ENCODE measurements at places on chromosomes 12 and 14.

DNA sequence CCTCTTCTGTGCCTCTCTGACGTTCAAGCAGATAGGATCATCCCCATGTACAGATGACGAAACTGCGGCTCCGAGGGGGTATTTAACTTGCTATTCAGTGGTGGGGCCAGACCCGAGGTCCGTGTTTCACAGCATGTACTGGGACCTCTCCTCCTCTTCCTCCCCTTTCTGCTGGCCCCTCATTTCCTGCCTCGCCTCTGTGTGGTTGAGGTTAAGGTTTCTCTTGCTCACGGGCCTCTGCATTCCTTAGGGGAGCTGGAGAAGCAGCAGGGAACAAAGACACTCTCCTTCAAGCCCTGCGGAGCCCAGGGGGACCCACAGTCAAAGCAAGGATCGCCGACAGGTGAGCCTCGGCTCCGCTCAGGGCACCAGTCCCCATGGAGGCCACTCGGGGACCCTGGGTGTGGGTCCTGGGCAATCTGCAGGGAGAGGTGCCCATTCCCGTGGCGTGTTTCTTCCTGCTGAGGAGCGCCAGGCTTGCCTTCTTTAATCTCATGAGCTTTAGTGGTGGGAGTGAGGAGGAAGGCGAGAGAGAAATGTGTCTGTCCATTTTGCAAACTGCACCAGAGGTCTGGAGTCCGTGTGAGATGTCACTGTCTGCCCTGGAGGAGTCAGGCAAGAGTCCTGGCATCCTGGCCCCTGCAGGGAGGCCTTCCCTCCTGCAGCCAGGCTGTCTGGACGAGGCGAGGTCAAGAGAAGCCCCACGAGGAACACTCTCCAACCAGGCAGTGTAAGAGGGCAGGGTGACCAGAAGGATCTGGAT is 45.0 kb downstream of the SLC6A12 start:
- no peak for DNase-seq

DNA sequence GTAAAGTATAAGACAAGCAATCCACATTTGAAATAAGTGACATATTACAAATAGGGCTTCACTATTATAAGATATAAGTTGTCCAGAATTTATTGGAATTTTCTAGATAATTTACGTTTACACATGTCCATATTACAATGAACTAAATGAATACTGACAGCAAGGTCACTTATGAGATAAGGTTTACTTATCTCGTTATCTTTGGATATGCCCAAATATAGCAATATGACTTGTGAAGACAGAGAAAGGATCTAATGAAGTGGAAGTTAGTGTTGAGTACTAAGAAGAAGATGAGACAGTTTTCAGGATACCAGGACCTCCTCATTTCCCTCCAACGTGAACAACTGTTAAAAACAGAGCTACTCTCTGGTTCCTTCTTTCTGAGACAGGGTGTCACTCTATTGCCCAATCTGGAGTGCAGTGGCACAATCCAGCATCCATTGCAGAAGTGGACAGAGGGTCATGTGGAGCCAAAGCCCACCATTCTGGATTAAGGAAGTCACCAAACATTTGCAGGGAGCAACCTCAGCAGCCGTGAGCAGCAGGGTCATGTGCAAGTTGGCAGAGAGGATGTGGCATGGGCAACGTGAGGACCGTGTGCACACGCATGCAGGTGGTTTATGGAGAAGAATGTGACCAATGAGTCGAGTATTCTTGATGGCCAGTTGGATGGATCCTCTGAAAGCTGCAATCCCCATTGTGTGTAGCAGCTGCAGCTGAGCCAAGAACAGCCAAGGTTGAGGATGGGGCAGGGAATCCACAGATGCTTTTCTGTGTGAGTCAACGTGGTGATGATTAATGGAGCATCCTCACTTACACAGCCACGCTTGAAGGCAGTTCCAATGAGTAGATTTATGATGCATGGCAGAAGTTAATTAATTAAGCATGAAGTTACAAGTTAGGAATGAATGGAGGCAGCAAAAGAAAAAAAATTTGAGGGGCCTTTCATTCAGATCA is 111.0 kb downstream of the BICD1 start:
- DNase-seq: no peak

DNA sequence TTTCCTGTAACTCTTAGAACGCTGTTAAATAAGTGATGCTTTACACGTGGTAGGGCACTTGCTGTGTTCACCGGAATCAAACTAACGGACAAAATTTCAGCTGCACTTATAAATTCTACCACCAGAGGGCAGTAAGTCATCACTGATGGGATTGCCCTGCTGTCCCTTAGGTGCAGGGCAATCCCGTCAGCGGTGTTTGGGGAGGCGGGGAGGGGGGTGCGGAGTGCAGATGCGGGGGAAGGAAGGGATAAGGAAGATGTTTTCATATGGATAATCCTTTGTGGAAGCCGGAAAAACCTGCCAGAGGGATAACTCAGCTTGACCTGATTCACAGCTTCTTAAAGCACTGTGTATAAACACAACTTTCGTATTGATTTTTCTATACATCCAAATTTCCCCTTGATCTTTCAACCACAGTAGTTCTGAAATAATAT is 21.7 kb upstream of the SLC10A1 start:
- DNase-seq: peak; percentile 31

DNA sequence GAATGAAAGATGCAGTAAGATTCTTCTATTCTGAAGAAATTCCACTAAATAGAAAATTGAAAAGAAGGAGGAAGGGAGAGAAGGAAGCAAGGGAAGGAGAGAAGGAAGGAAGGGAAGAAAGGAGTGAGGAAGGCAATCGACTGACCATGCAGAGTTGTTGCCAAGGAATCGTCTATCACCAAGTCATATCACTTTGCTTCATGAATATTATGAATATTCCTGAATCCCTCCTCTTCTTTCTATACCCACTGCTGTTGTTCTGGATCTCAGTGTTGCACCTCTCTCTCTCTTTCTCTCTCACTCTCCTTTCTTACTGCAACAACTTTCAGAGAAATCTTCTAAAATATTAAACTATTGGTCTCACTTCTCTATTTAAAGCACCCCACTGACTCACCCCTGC is 222.4 kb downstream of the IPO8 start:
- no peak for DNase-seq

DNA sequence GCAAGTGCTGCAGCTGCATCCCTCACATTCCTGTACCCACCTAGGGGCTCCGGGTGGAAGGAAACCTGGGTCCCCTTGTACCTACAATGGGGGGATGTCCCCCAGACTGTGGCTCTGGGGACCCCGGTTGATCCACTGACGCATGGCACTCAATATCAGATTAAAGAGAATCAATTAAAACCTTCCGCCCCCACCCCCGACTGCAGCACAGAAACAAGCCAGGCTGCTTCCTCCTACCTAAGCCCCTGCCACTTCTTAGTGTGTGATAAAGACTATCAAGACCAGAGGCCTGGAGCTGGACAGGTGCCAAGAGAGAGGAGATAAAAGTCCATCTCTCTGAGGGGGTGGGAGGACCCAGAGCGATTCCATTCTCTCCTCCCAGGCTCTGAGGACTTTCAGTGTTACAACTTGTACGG is 28.2 kb upstream of the RPLP0 start:
- no peak for DNase-seq

GRCh38 chr14:87467578-87467977 is 525.4 kb downstream of the GALC start:
- DNase-seq: no peak

DNA sequence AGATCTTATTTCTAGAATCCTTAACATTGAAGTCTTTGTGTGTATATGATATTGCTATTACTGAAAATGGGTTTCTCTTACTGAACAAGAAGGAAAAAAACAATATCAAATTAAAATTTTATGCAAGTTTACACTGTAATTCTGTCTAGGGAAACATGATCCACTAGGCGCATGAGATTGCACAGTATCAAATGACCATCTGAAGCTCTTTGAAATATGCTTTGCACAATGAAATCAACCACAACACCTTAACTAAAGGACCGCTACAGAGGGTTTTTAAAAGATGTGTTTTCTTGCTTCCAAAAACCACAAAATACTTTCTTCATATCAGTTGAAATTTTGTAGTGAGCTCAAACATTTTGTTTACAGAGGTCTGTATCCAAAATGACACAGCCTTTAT is 15.1 kb upstream of the KERA start:
- DNase-seq: no peak

- no peak for DNase-seq
These were observed 18.7 kb downstream of the DTX1 start for GRCh38 chr12:113075137-113075683.

GRCh38 chr12:132675757-132676432 is 11.2 kb downstream of the POLE start:
- DNase-seq: no peak

DNA sequence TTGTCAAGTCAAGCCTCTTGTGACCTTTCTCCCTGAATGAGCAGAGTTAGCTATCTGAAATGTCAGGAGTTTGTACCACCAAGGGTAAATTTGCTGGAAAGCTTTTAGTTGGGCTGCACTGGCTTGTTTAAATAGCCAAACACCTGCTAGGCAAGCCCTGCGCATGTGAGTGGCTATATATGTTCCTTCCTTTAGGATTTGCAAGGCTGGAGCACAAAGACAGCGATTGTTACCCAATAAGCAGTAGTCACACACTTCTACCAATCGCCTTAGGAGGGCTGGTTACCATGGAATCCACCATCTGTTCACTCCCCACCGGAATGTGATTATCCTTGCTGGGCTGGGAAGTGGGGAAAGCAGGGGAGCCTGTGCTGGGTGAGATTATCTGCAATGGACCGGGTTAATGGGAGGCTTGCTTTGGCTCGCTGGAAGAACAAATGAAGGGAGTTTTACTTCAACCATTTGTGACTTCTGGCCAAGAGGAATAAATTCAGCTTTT is 102.5 kb downstream of the FGD4 start:
- no peak for DNase-seq

- DNase-seq: peak; percentile 48
These were observed 554 bp upstream of the TSPAN31 start for GRCh38 chr12:57744194-57744776.

- no peak for DNase-seq
These were observed 148.4 kb upstream of the SYT10 start for GRCh38 chr12:33587784-33588712.

GRCh38 chr12:3335078-3335487 is 155.9 kb upstream of the PRMT8 start:
- DNase-seq: no peak

DNA sequence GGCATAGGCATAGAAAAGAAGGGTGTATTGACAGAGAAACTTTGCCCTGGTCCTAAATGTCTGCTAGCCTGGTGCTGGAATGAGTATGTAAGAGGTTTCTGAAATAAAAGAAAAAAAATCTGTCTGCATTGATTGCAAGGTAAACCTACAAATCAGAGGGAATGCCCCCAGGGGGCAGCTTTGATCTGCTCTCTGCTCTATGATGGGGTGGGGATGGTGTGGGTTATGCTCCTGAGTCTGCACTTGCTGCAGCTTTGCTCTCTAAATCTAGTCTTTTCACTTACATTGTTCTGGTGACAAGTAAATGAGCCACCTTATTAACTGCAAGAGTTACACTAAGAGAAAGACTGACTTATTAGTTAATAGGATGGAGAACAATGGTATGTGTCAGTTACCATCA is 468.4 kb upstream of the STXBP6 start:
- no peak for DNase-seq

DNA sequence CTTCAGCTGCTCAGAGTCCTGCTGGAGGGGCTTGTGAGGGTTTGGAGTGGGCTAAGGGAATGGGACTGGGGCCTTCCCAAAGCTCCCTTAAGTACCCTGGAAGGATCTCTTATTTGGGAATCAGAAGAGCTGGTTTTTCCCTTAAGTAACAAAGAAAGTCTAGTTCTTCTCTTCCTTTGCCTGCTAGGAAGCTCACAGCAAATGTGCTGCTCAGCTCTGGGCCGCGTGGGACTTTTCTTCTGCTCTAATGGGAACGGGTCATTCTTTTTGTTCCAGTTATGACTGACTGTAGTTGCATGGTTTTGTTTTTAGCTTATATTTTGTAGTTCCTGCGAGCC is 6.0 kb downstream of the KIF26A start:
- no peak for DNase-seq

GRCh38 chr14:37903343-37904191 is 304.1 kb upstream of the SSTR1 start:
- DNase-seq: no peak

DNA sequence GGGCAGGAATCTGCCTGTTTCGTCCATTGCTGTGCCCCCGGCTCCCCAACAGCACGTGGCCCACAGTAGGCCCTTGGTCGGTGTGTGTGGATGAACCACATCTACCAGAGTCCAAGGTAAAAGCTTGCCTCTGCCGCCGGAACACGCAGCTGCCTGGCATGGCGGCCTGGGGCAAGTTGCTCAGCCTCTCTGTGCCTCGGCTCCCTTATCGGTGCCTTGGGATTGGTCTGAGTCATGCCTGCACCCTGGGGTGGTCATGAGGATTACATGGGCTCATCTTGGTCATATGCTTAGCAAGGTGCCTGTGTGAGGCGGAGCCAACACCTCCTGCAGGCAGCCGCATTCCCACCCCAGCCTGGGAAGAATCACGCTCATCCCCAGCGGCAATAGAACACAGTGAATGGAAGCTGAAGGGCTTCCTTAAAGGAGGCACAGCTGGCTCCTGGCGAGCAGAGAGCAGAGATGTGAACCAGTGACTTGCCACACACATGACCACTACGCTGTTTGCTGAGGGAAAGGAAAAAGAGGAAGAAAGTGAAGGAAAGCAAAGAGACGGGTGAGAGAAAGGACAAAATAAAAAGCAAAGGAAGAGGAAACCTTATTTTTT is 5.5 kb upstream of the SCARB1 start:
- DNase-seq: no peak

DNA sequence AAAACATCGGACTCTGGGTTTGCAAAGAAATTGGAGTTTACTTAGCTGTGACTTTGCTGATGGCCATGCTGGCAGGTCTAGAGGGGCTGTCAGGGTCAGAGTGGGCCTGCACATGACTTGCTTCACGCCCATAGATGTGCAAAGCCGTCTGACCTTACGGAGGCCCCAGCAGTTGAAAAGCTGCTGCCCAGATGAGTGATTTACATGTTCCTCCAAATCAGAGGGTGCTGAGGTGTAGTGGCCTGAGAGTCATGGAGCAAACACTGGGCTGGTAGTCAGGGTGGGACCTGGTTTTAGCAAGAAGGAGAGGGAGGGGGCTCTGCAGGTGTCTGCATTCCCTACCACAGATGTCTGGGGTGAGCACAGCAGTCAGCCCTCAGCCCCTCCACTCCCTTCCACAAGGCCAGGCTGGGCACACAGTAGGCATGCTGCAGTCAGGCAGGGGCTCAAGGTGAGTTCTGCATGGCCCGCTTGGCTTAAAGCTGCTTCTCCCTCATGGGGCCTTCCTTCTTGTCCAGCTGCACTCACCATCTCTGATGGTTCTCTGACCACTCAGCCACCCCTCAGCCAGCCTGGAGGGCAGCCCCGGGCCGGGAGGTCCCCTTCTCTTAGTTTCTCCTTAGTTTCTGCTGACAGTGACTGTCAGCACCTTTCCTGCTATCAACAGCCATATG is 34.2 kb upstream of the EML1 start:
- no peak for DNase-seq

GRCh38 chr12:11801643-11802042 is 152.2 kb downstream of the ETV6 start:
- no peak for DNase-seq

GRCh38 chr14:91185721-91186120 is 58.8 kb downstream of the GPR68 start:
- DNase-seq: no peak

- no peak for DNase-seq
These were observed 8.0 kb downstream of the CSRNP2 start for GRCh38 chr12:51075390-51075789.
